ENCODE measurements at places on chromosomes 6 and 20.
A peak's percentile ranks its signal among the peaks of the same experiment; 100 is the strongest.

- DNase-seq = no peak
Observed at GRCh38 chr6:29919506-29920445, 22.6 kb upstream of the HLA-A start.

- DNase-seq = no peak
Observed at GRCh38 chr6:23031986-23032385, 462.6 kb downstream of the HDGFL1 start.

- DNase-seq = no peak
Observed at GRCh38 chr6:106300020-106300780, 25.4 kb downstream of the ATG5 start.

- no peak for DNase-seq
Observed at GRCh38 chr6:47047479-47048407, 5.6 kb upstream of the ADGRF1 start.

DNA sequence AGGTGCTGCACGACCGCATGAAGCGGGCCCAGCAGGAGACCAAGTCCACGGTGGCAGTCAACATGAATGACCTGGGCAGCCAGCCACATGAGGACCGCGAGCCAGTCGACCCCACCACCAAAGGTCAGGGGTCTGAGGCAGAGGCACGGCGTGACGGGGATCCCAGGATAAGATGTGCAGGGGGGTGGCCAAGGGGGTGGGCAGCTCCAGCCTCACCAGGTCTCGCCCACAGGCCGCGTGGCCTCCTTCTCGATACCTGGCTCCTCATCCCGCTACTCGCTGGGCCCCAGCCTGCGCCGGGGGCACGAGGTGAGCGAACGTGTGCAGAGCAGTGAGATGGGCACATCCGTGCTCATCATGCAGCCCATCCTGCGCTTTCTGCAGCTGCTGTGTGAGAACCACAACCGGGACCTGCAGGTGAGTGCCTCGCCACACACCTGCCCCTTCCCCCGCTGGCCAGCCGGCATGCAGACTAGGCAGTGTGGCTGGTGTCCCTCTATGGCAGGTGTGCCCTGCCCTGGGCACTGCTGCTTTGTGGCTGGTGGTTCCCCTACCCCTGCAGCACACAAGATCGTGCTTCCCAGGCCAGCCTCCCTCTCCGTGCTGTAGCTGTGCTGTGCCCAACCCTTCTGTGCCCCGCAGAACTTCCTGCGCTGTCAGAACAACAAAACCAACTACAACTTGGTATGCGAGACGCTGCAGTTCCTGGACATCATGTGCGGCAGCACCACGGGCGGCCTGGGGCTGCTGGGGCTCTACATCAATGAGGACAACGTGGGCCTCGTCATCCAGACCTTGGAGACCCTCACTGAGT is 25.9 kb downstream of the UQCC2 start:
- no peak for DNase-seq

- no peak for DNase-seq
Observed at GRCh38 chr6:586553-586952, 70.3 kb downstream of the HUS1B start.

- DNase-seq = no peak
Observed at GRCh38 chr6:2086326-2086965, 159.0 kb downstream of the GMDS start.

DNA sequence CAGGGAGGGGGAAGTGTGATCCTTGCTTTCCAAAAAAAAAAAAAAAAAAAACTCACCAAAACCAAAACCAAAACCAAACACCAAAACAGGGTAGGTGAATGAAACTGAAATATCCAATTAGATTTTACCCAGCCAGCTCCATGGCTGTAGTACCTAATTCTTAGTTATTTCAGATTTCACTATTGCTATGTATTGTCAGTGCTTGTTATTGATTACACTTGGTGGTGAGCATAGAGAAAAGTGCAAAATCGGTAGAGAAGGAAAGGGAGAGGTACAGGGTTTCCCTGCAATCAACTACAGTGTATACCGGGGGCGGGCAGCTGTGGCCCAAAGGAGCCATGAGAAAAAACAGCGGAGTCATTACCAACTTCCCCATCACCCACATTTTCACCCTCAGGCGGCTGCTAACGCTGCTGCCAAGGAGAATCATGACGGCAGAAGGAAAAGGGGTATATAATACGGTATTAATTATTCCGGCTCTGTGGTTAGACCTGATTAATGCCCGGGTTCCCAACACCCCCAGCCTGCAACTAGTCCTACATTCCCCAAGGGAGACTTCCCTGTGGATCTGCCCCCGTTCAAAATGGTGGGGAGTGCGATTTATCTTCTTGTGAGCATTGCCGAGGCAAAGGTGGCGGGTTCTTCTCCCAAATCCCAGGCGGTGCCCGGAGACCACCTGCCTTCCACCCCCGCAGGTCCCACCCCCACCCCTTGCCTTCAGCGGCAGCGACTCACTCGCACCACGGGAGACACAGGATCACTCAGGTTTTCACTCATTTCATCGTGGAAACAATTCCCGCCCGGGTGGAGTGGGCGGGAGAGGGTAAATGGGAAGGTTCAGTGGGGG is at the start of gene C6orf62:
C6orf62 (minus strand) TSS at position 30 of the 847 bp plus-strand sequence. CDS start 486 bp downstream, outside the sequence.
- peak; percentile 59 for DNase-seq

DNA sequence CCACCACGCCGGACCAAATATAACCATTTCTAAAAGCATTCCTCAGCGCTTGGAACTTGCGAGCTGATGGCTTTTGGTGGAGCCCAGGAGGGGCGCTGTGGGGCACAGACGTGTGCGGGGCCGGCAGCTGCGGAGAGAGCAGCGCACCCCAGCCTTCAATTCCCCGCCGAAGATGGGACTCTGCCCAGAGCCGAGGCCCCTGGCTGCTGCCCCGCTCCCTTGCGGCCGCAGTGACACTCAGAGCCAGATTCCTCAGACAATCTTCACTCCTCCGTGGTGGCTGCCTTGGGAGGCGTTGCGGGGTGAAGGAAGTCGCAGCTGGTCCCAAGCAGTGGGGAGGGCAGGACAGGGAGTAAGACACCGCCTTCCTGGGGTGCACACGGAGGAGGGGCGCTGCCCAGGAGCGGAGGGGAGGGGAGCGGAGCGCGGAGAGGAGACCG is 87.7 kb downstream of the TMEM242 start:
- peak; percentile 59 for DNase-seq

GRCh38 chr6:55524441-55524840 is 54.6 kb downstream of the HMGCLL1 start:
- no peak for DNase-seq

- DNase-seq = no peak
Observed at GRCh38 chr6:5941188-5941587, 65.5 kb downstream of the NRN1 start.

- no peak for DNase-seq
Observed at GRCh38 chr6:144314562-144314961, 29.4 kb downstream of the UTRN start.

DNA sequence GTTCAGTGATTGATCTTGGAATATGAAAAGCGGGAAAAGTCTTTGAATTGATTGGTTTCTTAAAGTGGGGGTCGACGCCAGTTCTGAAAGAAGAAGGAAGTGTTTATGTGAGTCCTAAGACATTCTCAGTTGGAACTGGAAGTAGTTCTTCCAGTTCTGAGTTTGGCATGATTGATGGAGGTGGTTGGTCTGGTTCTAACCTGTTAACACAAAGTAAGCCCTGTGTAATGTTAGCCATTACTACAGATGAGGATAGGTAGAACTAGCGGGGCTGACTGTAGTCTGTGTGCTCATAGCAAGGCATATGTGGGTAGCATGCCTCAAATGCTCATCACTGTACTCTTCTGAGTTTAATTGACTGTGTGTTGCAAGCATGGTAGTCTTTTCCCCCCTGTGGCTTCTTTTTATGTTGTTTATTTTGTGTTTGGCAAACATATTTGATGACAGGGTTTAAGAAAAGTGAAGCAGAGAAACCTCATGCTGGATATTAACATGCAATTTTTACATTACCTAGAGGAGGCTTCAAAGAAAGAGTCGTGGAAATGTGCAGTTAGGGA is 24.9 kb downstream of the CITED2 start:
- DNase-seq = no peak

DNA sequence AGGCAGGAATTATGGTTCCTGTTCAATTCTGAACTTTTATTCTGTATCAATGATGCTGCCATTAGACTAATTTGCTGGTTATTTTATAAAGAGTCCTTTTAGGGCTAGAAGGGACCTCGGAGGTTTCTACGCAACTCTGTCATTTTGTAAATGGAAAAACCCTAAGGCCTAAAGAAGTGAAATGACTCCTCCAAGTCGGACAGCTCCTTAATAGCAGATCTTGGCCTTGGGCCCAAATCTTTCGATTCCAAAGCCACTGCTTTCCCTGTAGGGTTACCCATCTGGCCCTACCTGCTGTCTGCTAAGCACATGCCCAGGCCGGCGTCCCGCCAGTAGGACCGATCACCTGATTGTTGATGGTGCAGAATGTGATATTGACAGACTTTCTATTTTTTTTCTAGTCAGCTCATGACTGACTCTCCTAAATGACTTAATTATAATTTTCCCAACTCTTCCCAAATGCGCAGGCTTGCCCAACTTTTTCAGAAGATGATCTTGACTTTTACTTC is 40.2 kb downstream of the PLEKHG1 start:
- DNase-seq = no peak

GRCh38 chr20:62656197-62656918 is 14.1 kb downstream of the SLCO4A1 start:
- DNase-seq = no peak

DNA sequence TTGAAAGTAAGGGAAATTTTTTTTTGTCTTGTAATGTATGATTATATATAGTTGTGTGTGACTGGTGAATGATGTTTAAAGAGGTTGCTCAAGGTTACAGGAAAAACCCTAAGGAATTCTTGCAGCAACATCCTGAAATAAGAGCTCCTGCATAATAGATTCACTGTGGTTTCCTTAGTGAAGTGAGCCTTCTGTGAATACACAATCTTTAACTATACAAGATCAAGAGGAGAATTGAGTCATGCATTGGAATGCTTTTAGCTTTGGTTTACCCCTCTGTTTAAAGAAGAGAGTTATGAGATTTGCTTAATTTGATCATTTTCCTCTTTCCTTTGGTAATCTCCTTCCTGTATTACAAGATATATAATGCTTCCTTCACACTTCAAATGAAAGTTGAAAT is 141.6 kb upstream of the EYA4 start:
- no peak for DNase-seq

DNA sequence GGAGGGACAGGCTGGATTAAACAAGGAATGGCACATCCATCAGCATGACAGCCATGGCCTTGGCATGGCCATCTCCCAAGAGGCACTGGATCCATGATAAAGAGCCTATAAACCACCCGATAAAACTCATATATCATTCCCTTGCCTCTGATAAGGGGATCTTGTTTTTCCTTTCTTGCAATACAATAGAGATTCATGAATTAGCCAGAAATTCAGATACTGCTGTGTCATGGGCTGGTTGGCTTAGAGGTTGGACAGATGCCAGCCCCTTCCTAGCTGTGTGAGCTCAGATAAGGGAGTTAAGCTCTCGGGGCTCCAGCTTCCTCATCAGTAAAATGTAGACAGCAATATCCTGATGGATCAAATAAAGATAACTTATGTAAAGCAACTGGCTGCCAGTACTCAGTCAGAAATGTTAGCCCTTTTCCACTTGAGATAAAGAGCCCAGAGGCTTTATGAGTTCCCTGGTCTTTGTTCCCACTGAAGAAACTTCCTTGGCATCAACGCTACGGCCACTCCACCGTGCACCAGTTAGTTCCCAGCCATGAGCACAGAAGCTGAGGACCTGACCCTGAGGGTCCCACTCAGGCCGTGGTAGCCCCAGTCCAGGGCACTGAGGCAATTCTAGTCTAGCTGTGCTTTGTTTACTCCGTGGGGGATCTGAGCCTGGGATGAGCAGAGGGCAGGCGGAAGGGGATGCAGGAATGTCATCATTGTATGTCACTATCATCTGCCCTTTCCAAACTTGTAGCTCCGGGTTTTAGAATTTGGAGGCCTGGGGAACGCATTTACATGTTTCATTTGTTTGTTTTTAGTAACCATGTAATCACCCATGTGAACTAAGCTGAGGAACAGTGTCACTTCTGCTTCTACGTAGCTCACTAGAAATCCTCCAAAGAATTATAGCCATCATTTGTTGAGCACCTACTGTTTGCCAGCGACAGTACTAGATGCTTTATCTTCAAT is 67.2 kb upstream of the TBC1D7 start:
- DNase-seq = no peak

DNA sequence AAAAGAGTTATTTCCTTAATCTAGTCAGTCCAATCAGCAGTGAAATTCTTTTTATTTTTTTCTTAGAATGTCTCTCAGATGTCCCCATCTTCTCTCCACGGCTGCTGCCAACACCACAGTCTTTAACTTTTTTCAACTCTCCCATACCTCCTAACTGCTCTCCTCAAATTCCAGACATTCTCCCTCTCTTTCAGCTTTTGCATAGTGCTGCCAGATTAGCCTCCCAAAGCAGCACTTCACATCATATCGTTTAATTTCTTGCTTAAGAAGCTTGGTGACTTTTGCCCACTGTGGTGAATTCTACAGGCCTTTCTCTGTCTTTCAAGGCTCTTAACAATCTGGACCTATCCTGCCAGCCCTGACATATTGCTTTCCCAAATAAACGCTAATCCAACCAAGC is 233.4 kb downstream of the UST start:
- no peak for DNase-seq

All from stimulated activated CD4-positive, alpha-beta T cell treated with anti-CD3 and anti-CD28 coated beads, Interleukin-4, amount 100 ng/mL, for 1 hour (primary cell).